ENCODE measurements at places on chromosomes 4 and X.
A peak's percentile ranks its signal among the peaks of the same experiment; 100 is the strongest.

GRCh38 chr4:59412739-59413138, 1787.4 kb upstream of the ADGRL3 start:
- no peak for DNase-seq

DNA sequence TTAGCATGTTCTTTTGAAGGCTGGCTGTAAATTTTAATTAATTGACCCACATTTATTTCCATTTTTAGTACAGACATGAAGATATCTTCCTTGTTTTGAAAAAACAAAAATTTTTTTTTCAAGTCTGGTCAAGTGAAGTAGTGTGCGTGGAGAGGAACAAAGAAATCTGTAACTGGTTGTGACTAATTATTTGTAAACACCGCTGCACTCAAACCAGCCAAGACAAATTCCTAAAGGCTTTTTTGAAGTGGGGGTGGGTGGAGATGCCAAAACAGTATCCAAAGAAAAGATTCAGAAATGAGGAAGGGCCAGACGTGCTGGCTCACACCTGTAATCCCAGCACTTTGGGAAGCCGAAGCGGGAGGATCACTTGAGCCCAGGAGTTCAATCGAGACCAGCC, 88.3 kb downstream of the SHROOM2 start:
- no peak for DNase-seq

DNA sequence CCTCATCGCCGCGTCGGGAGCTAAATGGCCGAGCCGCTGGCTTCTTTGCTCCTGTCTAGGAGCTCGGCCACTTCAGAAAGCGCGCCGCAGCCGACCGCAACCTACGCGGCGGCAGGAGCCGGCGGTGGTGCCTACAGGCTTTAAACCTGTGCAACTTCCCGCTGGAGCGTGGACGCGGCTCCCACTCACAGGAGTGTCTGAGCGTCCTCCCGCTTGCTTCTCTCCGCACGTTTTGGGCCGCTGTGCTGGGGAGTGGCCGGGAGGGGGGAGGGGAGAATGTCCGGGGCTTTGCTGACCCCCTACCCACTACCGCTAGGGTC, 1.0 kb downstream of the NHSL2 start:
- no peak for DNase-seq

DNA sequence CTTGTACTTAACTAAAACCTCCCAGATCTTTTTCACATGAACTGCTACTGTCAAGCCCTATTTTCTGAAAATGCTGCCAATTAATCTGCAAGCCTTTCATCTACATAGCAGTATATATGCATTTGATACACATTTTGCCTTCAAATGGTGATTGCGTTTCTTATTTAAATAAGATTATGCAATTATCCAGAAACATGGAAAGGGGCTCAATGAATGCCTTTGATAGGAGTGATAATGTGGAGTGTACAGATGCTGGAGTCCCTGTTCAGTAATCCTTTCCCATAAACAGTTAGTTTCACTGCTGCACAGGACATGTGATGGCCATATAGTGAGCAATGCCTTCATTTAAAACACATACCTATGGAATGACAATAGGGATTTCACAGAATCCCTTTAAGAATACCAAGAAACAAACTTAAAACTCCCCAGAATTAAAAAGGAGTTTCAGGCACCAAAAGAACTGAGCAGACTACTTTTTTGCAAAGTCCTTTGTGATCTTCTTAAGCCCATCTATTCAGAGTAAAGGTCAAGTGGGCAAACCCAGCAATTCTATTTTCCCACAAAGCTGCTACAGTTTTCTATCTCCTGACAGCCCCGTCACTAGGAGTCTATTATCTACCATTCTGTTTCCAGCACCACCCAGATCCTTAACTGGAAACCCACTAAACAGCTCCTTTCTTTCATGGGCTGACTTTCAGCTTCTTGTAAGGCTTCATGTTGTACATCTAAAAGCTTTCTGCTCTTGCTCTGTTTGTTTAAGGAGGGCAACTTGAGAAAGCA, 120.3 kb downstream of the UNC5C start:
- DNase-seq, result no peak

DNA sequence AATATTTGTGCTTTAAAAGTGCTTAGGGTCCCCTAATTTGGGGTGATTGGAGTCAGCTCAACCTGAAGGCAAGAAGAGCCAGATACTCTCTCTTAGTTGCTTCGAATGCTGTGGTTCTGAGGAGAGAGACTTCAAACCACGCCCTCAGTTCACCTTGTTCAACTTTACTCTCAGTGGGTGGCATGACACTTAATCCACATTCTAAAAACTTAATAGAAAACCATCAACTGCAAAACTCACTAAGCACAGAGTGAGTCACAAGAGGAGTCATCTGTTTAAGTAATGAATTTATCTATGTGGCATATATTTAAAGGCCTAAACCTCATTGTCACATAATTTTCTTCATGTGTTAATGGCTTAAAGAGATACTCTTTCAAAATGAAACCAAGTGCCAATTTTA, 99.5 kb upstream of the SLC4A4 start:
- DNase-seq, result peak; percentile 29

GRCh38 chrX:114626323-114626722, 42.4 kb downstream of the HTR2C start:
- peak; percentile 44 for DNase-seq

- peak; percentile 30 for DNase-seq
Measured at GRCh38 chr4:138405466-138405891, 163.3 kb upstream of the SLC7A11 start.

All from choroid plexus epithelial cell (primary cell).